ENCODE measurements at places on chromosomes 16 and 17. TPM values are rescaled to one million over a fixed set of nuclear protein-coding genes. Genes with fewer than 3 reads are reported as not detected.

DNA sequence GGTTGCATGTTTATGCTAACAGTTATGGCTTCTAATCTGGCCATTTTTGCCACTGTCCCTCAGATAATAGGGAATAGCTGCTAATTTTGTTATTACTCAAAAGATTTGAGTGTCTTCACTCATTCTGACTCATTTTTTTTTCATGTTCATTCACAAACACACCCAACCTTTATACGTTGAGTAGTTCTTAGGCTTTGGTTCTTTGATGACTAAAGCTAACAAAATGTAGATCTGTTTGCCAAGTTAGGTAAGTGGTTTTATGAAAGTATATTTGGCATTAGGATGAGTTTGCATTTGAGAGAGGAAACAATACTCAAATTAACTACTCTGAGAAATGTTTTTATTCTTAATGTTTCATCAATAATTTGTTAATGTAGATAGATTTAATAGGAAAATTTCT lies 3.6 kb downstream of the MAP2K4 start:
- no peak for DNase-seq

The MYCBPAP gene
- 0.43 TPM for total RNA-seq

DNA sequence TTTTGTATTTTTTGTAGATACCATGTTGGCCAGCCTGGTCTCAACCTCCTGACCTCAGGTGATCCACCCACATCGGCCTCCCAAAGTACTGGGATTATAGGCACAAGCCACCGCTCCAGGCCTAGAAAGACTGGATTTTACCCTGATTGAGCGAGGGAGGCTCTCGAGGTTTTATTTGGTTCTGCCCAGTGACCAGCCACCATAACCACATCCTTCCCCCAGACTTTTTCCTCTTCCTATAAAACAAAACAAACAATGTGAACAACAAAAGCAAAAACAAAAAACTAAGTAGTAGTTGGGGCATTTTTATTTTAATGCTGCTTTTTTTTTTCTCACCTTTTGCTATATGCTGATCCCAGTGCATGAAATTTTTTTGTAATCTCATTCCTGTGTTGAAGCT lies 509.6 kb downstream of the MAF start:
- no peak for DNase-seq

The ANKS3 gene
- total RNA-seq = 9.1 TPM

- no peak for DNase-seq
These were observed 23.3 kb upstream of the SDR42E2 start for GRCh38 chr16:22139008-22139407.

The CD300E gene
- 0.38 TPM for total RNA-seq

The PYDC1 gene
- total RNA-seq = not detected

The RTN4RL1 gene
- total RNA-seq = 3.4 TPM

GRCh38 chr17:27994586-27994985 lies 47.9 kb upstream of the NLK start:
- no peak for DNase-seq

The CCL1 gene
- total RNA-seq = not detected

The PRSS21 gene
- total RNA-seq = not detected

DNA sequence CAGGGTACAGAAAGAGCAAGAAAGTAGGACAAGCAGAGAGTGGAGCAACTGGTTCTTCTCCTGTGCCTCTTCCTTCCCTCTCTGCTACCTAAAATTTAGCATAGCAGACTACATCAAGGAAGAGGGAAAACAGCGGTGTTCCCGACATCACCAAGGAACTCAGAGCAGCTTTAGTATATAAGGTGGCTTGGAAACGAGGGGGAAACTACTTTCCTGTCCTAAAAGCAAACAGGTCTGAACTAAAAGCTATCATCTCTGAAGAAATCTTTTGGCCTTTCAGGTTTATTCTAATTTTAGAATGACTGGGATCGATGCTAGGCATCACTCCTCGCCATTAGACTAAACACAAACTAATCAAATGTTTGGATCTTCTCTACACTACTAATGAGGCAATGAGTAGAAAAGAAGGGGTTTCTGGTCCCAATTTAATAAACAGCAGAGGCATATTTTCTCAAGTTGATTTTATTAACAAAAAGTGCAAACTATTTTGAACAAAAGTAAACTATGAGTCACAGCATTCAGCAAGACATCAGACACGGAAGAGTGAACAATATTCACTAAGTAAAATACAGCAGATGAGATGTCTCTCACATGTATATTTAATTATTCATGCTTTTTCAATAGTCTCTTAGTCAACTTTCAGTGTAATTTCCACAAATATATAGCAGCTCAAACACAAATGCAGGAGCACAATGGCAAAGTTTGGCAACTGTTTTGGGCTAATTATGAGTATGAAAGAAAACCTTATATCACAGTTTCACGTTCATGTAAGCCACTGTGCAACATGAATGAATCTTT lies 108.7 kb downstream of the TRIM37 start:
- DNase-seq = no peak

The ZMYND15 gene
- not detected for total RNA-seq

DNA sequence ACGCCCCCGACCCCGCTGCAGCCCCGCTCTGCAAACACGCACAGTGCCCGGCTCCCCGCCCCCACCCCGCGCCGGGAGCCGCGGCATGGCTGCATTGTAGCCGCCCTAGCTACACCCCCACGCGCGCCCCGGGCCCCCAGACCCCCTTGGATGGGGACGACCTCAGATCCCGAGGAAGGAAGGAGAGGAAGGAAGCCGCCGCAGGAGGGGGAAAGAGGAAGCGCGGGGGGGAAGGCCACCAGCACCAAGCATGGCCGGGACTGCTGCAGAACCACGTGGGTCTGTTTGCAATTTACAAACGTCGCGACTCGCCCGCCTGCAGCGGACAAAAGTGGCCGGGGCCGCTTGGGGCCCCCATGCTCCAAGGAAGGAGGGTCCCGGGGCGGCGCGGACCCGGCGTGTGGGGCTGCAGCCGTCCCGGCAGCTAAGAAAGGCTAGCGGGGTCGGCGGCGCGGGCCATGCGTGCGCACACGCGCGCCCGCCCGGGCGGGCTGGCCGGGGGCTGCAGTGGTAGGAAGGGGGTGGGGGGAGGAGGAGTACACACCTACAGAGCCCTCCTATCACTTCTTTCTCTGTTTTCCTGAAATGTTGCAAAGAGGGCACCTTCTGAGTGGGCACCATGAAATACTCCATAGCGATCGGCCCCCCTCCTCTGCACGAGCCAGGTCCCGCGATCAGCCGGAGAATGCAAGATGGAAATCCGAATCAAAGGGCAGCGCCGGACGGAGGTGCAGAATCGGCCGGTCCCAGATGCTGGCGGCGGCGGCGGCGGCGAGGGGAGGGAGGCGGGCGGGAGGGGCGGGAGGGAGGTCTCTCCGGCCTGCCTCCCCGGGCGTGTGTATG lies 488 bp downstream of the TFAP4 start:
- DNase-seq = peak; percentile 71

GRCh38 chr17:78488867-78489634 lies 88.1 kb downstream of the DNAH17 start:
- DNase-seq = no peak

GRCh38 chr17:6756425-6757031 lies 682 bp downstream of the XAF1 start:
- DNase-seq = no peak

DNA sequence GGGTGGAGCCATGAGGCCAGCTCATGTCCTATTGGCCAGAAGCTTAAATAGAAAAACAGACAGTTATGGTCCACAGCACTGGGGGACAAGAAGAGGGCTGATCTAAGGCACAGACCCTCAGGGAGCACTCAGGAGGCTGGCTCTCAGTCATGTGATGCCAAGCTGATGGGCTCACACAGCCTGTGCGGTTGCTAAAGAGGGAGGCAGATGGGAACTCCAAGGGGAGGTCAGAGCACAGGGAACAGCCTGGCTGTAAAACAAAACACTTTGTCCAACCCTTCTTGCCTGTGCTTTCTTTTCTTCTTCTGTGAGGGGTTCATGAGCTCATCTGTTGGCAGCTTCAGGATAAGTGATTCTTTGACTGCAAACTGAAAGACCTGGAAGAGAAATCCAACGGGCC lies 27.2 kb downstream of the CNTNAP1 start:
- DNase-seq = no peak

The HAP1 gene
- total RNA-seq = not detected

The SDR42E1 gene
- 0.73 TPM for total RNA-seq

GRCh38 chr16:11538880-11539279 lies 47.8 kb downstream of the LITAF start:
- DNase-seq = no peak

The RND2 gene
- 0.65 TPM for total RNA-seq

DNA sequence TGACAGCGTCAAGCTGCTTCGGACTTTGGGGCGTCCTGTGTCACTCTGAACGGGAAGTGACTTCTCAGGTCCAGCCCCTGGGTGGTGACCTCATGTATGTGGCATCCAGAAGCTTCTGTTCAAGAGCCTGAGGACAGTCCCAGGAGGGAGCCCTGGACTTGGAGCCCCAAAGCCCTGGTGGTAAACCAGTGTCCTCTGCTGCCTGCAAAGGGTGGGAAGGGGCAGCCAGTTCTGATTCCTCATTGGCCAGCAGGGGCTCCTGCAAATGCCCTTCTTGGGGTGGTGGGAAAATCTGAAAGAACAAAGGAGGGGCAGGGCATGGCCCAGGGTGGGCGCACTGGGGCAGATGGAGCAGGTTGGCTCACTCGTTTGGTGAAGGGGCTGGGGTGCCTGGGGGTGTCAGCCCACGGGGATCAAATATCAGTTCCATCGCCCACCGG lies 1.6 kb downstream of the OSGIN1 start:
- DNase-seq = peak; percentile 61

DNA sequence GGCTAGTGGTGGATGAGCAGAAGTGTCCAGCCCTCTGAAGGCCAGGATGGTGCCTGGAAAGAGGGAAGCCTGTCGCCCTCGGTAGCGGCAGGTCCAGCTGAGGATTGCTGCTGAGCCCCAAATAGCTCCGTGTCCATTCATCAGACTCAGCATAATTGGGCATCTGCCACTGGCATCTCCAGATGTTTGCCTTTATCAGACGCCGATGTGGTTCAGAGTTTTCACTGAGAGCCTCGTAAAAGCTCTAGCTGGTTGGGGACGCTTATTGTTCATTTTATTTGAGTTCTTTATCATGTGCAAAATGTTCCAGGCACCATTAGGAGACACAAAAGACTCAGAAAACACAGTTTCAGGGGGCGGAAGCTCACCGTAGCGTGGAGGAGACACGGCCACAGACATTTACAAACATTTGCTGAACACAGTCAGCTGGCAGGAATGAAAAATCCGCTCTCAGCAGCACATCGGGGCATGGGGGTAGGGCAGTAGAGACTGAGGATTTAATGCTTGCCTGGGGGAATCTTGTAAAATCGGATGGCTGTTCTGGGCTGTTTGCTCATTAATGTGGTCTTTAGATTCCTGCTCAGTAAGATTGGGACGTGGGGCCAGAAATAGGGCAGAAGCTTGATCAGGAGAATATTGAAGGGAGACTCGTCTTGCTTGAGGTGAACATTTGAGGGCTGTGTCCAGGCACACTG lies 41.7 kb downstream of the SMPD3 start:
- DNase-seq = no peak

The FOXF1 gene
- total RNA-seq = 0.11 TPM

The PDILT gene
- not detected for total RNA-seq

DNA sequence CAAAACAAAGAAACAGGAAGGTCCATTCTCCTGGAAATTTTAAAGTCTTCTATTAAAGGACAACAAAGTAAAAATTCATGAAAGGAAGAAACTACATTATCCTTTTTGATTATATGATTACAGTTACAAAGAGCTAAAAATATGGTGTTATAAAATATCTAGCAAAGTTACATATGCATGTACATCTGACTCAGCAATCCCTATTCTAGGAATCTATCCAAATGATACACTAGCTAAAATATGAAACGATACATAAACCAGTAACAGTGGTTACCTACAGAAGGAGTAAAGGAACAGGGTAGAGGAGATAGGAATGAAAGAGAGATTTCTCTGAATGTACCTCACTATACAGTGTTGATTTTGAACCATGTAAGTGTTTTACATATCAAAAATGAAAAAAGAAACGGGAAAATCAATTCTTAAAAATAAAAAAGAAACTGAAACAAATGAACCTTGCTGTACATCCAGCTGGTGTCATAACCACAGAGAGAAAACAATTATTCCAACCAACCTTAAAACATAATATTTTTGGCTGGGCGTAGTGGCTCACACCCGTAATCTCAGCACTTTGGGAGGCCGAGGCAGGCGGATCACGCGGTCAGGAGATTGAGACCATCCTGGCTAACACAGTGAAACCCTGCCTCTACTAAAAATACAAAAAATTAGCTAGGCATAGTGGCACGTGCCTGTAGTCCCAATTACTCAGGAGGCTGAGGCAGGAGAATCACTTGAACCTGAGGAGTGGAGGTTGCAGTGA lies 41.4 kb downstream of the HYDIN start:
- no peak for DNase-seq

GRCh38 chr16:3283543-3284447 lies 504 bp downstream of the ZNF263 start:
- DNase-seq = no peak

The CCDC78 gene
- total RNA-seq = 0.32 TPM

The PARD6A gene
- total RNA-seq = 3.2 TPM

The NETO2 gene
- total RNA-seq = 2.0 TPM

The SMPD3 gene
- 0.13 TPM for total RNA-seq

The ABCC11 gene
- not detected for total RNA-seq

DNA sequence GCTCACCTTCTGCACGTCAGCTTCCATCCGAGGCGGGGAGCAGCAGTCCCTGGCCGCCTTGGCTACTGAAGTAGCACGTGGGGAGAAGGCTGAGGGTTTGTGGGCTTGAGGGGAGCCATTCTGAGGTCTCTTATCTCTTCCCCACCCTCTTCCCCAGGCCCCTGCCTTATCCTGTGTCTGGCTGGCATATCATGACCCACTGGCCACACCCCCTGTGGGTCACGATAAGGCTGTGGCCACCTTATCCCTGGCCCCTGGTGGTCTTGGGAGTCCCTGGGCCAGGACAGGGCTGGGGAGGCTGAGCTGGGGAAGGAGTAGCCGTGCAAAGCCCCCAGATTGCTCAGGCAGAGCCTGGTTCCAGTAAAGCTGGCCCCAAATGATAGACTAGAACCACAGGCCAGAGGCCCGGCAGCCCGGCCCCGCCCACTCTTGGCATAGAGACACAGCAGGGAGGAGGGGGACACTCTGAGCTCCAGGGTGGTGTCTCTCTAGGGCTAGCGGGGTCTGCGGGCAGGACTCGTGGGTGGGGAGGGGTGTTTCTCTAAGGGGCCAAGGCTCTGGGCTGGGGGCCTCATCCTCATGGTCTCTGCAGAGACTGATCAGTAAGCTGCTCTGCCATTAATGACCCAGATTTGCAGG lies 7.6 kb downstream of the SPNS2 start:
- no peak for DNase-seq

The CCL3 gene
- total RNA-seq = 0.27 TPM
